Amniotic stem cell (primary cell): ENCODE measurements at places on chromosomes 1 and 21.

DNA sequence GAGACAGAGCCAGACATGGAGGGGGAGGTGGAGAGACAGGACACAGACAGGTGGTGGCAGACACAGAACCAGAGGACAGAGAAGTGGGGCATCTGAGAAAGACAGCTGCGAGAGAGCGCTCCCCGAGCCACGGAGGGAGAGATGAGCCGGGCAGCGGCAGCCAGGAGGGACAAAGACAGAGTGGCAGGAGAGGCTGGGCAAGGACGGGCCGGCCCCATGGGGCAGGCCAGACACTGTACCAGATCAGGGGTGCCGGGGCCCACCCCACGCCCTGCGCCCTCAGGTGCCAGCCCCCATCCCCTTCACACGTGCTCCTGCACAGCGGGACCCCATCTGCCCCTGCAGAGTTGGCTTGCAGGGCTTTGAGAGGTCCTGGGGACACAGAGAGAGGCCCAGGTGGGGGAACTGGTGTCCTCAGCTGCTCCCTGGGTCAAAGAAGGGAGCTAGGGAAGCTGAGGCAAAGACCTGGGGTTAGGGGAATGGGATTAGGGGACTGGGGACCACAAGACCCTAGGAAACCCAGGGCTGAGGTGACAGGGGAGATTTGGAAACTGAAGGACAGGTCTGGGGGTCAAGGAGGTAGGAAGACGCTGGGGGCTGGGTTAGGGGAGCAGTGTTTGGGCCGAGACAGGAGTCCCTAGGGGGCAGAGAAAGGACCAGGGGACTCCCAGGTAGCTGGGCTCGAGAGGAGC is 643 bp downstream of the FNDC5 start:
- DNase-seq, result no peak

GRCh38 chr1:205232127-205232820 is 4.5 kb downstream of the TMCC2 start:
- no peak for DNase-seq

GRCh38 chr1:56406821-56407220 is 172.5 kb downstream of the PLPP3 start:
- no peak for DNase-seq

GRCh38 chr21:24093032-24093431 is 1514.2 kb downstream of the MRPL39 start:
- DNase-seq, result no peak

DNA sequence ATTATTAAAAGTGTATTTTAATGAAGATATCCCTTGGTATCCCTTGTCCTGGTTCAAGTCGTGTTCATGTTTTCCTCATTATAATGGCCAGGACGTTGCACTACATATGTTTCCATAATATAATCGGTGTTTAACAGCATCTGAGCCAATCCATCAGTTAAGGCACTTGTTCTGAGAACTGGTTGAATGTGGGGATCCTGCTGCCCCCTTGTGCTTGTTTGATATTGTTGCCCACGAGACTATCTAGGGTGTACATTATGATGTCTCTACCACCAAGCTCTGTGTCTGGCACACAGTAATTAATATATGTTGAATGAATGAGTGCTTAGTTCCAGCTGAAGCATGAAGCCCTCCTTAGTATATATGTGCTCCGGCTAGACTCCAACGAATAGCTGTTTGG is 193.0 kb downstream of the CACNA1E start:
- DNase-seq, result no peak

DNA sequence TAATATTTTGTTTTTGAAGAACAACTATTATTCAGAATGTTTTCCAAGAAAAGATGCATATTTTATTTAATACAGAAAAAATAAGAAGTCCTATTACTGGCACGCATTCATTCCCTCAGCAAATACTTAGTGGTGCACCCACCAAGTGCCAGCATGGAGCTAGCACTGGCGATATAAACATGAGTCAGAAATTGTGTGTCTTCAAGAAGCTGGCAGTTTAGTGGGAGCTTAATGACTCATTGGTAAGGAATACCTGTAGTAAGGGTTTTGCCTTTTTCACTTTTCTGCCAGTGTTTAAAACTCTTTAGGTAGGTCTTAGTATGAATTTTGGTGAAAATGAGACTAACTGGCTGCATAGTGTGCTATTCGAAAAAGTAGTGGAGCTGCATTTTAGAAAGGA is 6.3 kb downstream of the MAGI3 start:
- peak; percentile 42 for DNase-seq

- no peak for DNase-seq
These were observed 35.1 kb downstream of the PTPRF start for GRCh38 chr1:43565600-43566360.
